ENCODE measurements at places on chromosomes 5 and 9.

DNA sequence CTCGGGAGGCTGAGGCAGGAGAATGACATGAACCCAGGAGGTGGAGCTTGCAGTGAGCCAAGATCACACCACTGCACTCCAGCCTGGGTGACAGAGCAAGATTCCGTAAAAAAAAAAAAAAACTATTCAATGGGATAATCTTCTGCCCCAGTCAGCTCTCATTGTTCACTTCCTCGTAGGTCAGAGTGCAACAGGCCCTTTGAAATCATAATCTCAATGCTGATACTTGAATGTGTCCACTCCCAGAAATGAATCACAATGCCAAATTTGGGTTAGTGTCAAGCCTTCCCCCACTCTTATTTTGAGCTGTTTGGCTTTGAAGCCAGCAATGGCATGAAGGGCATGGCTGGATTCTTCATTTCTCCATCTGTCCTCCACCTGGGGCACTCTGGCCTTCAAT, 610.3 kb upstream of the KLF4 start:
- H3K27me3 ChIP-seq = no peaks in the 10 kb centered on the region
- no peak for DNase-seq
- H3K4me1 ChIP-seq = no peaks in the 10 kb centered on the region
- H3K4me3 ChIP-seq = no peak overlapping the region
- no peak overlapping the region for H3K27ac ChIP-seq

DNA sequence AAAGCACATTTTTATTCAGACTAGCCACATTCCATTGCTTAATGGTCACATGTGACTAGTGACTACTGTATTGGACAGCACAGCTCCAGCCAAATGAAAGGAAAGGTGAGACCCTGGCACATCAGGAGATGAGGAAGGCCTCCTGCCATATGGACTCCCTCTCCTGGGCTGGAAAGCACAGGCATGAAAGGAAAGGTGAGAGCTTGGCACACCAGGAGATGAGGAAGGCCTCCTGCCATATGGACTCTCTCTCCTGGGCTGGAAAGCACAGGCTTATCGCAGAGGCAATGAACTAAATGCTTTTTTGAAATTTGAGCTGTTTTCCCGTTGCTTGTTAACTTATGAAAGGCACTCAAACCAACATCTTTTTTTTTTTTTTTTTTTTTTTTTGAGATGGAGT, 144.8 kb upstream of the SLC12A2 start:
- peaks cover 22% of the 10 kb centered on the region for H3K4me1 ChIP-seq
- no peaks in the 10 kb centered on the region for H3K36me3 ChIP-seq
- no peak overlapping the region for H3K27ac ChIP-seq
- DNase-seq = no peak

DNA sequence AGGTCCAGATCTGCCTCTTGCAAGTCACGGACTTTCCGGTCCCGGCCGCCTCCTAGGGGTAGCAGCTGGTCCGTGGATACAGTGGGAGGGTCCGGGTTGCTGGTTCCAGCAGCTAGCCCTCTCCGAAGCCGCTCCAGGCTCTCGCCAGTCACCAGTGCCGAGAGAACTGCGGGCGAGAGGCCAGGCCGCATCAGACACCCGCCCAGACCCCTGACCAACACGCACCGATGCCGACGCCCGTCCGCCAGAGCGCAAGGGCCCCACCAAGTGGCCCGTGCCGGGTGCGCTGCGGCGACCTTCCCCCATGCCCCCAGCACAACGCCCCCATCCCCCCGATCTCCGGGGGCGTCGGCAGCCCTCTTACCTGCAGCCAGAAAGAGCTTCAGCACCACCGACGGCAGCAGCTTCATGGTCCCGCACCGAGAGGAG, 470 bp downstream of the HBEGF start:
- peak overlapping the region; percentile 95 for H3K4me3 ChIP-seq
- H3K36me3 ChIP-seq = peaks cover 13% of the 10 kb centered on the region
- H3K4me1 ChIP-seq = peaks cover 54% of the 10 kb centered on the region
- H3K27me3 ChIP-seq = peaks cover 8% of the 10 kb centered on the region

DNA sequence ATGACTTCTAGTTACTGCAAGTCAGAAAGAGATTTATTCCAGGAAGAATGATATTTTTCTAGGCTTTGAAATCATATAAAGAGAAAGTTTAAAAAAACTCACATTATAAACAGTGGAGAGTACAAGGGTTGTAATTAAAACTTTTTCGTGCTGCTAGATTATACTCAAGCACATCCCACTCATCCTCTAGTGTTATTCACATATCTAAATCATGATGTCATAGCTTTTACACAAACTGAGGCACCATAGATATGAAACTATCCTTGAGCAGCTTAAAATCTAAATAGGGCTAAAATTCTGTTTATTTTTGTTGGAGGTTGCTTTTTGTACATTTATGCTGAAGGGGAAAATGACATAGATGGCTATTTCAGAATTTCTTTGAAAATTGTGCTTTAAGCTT, 30.0 kb downstream of the TENT2 start:
- H3K27me3 ChIP-seq = peaks cover 2% of the 10 kb centered on the region
- no peak overlapping the region for H3K4me3 ChIP-seq
- no peak overlapping the region for H3K27ac ChIP-seq
- H3K36me3 ChIP-seq = no peaks in the 10 kb centered on the region
- H3K4me1 ChIP-seq = peaks cover 3% of the 10 kb centered on the region

GRCh38 chr5:156021866-156022265, 305.1 kb upstream of the SGCD start:
- no peaks in the 10 kb centered on the region for H3K27me3 ChIP-seq
- no peak overlapping the region for H3K27ac ChIP-seq
- H3K4me1 ChIP-seq = no peaks in the 10 kb centered on the region
- H3K4me3 ChIP-seq = no peak overlapping the region
- no peaks in the 10 kb centered on the region for H3K36me3 ChIP-seq
- DNase-seq = no peak

DNA sequence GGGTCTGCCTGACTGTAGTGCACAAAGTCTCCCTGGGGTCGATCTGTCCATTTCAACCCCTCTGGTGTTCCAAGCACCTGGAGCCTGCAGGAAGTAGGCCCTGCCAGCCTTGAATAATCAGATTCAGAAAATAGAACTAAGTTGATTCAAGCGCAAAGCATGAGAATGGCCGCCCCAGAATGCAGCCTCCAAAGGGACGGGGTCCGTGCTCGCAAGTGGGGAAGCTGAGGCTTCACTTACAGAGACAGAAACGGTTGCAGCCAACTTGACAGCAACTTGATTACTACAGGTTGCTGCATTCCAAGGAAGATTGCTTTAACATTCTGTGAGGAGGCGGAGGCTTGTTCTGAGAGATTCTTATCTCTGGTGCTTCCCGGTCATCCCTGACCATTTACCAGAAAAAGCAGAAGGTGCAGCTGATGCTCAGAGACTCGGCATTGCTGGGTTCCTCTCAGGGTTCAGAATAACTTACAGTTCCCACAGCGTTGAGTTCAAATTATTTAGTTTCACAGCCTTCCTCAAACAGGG, 14.9 kb upstream of the LRRC14B start:
- peaks cover 3% of the 10 kb centered on the region for H3K36me3 ChIP-seq
- DNase-seq = no peak
- no peak overlapping the region for H3K27ac ChIP-seq
- peaks cover 32% of the 10 kb centered on the region for H3K4me1 ChIP-seq
- H3K27me3 ChIP-seq = peaks cover 12% of the 10 kb centered on the region

GRCh38 chr9:126327714-126328185, 1.1 kb downstream of the MVB12B start:
- peaks cover 3% of the 10 kb centered on the region for H3K27me3 ChIP-seq
- DNase-seq = no peak
- H3K4me3 ChIP-seq = peak overlapping the region; percentile 90
- peaks cover 21% of the 10 kb centered on the region for H3K4me1 ChIP-seq

GRCh38 chr5:39433848-39434247, 9.1 kb upstream of the DAB2 start:
- no peak overlapping the region for H3K4me3 ChIP-seq
- H3K27me3 ChIP-seq = peaks cover 1% of the 10 kb centered on the region
- no peaks in the 10 kb centered on the region for H3K36me3 ChIP-seq
- H3K4me1 ChIP-seq = no peaks in the 10 kb centered on the region
- no peak overlapping the region for H3K27ac ChIP-seq

DNA sequence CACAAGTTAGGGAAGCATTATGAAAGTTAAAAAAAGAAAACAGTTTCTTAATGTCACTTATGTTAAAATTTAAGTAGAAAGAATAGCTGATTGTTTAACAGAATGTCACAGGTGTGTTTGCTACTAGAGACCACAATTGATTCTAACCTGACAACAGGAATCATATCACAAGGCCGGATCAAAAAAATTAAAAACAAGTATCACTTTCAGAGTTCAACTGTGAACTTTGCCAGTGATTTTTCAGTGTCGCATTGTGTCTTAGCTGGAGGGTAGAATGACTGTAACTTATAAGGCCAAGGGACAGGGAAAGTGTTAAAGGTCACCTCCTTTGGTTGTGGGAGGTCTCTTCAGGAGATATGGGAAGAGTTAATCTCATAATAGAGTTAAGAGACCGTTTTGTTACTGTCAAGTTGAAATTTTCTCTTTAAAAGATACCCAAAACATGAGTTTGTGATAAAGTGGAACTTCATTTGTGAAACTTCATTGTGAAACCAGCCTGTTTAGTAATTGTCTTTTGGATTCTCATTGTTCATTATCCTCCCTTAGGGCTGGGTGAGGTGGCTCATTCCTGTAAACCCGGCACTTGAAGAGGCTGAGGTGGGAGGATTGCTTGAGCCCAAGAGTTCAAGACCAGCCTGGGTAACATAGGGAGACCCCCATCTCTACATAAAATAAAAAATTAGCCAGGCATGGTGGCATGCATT, 40.9 kb downstream of the CPEB4 start:
- no peak overlapping the region for H3K4me3 ChIP-seq
- no peak overlapping the region for H3K27ac ChIP-seq
- H3K36me3 ChIP-seq = peaks cover 4% of the 10 kb centered on the region
- peaks cover 10% of the 10 kb centered on the region for H3K4me1 ChIP-seq
- DNase-seq = no peak
- H3K27me3 ChIP-seq = peaks cover 2% of the 10 kb centered on the region
